Activated CD4-positive, alpha-beta T cell treated with anti-CD3 and anti-CD28 coated beads for 24 hours (primary cell): ENCODE measurements at places on chromosomes 6 and 20.

GRCh38 chr6:53180678-53181077 lies 32.0 kb upstream of the GCM1 start:
- DNase-seq = no peak

DNA sequence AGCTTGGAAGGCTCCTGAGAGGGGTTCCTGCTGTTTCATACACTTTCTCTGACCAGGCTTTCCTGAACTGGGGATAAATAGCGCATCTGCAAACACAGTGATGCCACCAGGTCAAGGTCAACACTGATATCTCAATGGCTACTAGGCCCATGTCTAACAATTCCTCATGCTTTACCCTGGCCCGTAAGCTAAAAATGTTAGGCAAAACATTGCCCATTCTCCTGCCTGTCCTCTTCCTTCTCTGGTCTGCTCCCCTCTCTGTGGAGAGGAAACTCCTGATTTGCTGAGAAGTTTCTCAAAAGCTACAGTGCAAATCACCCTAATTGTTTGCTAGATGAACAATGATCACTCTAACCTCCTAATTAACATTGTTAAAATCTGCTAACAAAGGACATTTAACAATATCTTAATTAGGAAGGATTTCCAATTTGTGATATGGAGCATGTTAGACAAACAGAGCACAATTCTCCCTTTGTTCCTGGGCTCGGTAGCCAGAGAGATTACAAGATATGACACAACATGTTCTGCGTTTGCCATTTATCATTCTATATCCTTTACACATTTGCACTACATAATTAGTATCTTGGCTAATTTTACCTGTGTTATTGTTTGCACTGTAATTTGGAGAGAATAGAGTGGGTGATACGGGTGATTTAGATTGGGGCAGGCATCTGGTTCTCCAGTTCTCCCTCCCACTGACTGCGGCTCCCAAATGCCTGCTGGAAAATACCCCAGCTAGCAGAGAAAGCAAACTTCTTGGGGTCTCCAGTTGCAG lies 266.8 kb downstream of the CD83 start:
- no peak for DNase-seq

- no peak for DNase-seq
Observed at GRCh38 chr6:111625461-111626391, 20.0 kb upstream of the TRAF3IP2 start.

- DNase-seq = no peak
Observed at GRCh38 chr6:142773324-142773723, 171.7 kb downstream of the HIVEP2 start.

DNA sequence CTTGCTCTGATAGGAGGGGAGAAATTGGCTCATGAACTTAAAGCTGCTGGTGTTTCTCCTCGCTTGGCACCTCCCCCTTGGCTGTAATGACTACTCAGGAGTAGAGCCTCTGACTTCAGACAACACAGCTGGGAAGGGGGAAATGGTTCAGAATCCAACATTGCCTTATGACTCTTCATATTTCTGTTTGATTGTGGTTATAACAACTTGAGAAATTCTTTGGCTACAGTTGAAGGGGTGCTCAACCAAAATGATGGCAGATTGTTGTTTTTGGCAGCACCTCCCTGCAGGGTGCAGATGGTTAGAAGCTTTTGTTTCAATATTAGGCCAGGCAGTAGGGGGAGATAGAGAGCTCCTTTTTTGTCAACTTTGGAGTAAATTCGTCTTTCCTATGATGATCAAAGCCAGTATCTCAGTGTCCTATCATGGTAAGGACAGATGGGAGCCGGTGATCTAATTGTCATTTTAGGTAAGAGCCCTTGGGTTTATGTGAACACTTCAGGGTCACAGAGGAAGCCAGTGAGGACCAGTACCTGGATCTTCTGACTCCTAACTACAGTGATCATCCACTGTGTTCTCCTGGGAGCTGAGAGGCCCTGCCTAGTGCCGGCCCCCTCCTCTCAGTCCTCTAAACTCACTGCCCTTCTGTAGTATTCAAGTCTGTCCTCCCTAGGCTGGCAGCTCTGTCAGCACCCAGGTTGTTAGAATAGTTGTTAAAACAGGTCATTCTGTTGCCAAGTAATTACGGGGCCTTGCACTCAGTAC lies 39.9 kb downstream of the RPRD1B start:
- no peak for DNase-seq

DNA sequence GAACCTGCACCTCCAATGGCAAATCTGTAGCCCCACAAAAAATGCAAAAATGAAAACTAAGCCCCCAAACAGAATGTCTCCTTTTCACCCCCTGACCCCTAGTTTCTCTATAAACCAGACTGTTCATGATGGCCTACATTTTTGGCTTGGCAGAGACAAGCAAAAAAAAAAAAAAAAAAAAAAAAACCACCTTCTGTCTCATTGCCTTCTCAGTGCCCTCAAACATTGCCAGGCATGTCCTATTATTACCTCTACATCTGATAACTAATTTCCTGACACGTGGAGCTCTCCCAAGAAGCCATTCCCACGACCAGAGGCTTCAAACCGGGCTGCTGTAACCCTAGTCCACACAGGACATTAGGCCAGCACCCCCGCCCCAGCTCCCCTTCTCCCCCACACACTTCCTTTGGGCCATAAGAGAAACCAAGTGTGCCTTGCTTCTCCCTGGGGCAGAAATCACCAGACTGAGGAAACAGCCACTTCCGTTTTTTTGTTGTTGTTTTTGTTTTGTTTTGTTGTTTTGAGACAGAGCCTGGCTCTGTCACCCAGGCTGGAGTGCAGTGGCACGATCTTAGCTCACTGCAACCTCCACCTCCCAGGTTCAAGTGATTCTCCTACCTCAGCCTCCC lies 65.4 kb downstream of the GPR6 start:
- DNase-seq = no peak

GRCh38 chr6:57013521-57013926 lies 33.0 kb upstream of the KIAA1586 start:
- DNase-seq = no peak

DNA sequence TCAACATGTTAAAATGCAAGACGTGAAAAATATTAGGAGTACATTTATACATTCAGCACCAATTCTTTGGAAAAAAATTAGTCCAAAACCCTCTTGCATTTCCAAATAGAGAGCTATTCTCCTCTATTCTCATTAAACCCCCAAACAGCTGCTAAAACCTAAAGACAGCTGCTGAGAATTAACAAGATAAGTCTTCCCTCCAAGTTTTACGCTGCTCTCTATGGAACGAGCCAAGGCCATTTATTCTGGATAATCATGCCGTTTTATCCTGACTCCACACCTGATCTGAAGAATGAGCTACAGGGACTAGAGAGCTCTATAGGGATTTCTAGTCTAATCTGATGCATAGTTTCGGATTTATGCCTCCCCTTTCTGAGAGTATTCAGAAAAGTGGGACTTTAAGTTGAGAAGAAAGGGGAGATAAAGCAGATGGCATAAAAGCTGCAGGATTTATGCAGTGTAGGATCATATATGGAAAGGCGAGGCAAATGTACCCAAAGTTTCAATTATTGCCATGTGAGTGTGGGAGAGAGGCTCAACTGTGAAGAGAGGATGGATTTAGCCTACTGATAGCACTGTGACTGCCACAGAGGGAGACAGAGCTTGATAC lies 64.7 kb upstream of the HS3ST5 start:
- no peak for DNase-seq

DNA sequence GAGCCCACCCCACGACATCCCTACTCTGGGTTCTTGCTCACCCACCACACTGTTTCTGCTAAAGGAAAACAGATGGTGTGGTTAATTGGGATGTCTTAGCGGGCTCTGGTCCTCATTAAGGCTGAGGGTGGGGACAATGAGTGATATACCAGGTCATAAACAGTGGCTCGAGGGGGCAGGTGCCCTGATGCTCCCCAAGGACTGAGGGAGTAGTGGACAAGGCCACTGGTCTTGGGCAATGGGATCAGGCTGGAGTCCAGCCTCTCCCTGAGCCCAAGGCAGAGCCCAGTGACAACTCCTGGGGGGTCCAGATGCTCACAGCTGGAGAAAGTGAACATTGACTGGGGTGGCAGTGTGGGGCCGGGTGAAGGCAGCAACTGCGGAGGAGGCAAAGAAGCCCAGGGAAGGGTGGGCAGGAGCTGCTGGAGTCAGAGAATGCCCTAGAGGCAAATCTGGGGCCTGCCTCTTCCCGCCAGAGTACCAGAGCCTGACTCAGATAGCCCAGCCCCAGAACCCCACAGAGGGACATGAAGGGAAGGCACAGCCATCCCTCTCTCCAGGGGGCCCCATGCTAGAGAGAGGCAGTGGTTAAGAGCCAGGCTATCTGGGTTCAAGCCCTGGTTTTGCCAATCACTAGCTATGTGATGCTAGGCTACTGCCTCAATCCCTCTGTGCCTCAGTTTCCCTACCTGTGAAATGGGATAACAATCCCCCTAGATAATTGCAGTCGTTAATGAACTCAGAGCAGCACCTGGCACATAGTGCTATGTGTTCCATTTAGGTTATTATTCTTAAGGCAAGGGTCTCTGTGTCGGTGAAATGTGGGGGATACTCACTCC lies 72.3 kb downstream of the MRPL14 start:
- DNase-seq = no peak

- no peak for DNase-seq
Observed at GRCh38 chr6:37665304-37665703, 32.4 kb downstream of the MDGA1 start.

DNA sequence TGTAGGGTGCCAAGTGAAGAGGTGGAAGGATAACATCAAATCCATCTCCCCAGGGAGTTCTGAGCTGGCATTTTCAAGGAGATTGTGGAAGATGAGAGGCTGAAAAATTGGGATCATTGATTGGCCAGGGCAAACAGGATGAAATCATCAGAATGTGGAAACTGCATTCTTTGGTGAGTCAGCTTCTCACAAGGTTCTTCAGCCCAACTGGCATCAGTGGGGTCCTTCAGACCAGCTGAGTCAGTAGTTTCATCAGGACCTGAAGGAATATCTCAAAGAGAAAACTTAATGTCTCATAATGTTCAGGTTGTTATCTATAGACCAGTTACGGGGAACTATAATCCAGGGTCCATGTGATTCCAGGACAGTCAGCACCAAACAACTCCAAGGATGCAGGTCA lies 195.8 kb downstream of the HAO1 start:
- no peak for DNase-seq

- no peak for DNase-seq
Observed at GRCh38 chr20:62593616-62594015, 48.7 kb upstream of the SLCO4A1 start.

DNA sequence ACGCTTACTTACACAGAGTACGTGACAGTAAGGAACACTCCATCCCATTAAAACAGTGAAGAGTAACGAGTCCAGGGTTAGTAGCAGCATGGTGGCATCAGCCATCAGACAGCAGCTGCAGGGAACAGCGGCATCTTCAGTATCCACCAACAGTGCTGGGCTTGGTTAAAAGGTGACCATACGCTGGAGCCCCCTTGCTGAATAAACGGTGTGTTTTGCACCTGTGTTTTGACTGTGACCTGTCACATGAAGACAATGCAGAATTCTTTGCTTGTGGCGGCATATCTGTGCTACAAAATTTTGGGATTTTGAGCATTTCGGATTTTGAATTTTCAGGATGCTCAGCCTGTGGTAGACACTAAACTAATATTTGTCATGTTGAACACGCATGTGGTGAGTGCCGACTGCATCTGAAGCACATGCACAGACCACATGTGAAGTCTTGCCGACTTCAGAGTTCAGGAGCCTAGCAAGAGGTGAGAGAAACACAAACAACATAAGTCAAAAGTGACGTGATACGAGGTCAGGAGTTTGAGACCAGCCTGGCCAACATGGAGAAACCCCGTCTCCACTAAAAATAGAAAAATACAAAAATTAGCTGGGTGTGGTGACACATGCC lies 69.3 kb upstream of the FRMD1 start:
- no peak for DNase-seq

DNA sequence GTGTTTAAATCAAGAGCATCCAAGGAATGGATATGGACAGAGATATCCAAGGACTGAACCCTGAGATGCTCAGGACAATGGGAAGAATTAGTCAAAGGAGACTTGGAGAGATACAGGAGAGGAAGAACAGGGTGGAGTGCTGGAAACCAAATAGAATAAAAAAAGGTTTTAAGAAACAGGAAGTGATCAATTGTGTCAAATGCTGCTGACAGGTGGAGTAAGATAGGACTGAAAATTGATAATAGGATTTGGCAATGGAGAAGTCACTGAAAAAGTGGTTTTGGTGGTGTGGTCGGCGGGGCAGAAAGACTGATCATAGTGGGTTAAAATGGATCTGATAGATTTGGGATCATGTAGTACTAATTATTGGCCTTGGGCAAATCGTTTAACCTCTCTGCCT lies 37.9 kb upstream of the PNRC1 start:
- DNase-seq = no peak

DNA sequence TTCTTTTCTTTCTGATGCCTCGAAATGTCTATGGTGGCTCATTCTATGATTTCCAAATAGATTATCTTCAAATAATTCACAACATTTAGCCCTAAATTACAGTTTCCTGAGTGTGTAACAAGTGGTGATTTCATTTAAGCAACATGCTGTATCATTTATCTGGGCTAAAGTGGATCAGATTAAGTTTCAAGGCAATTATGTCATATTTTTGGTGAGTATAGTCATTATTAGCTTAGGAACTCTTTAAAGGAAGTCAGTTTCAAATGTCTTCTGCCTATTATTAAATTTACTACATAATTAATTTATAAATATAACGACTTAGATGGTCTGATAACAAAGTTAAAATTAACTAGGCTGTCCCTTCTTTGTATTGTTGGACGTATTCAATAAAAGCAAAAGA lies 847.9 kb upstream of the FLRT3 start:
- no peak for DNase-seq

GRCh38 chr20:62370115-62370806 lies 3.1 kb upstream of the LAMA5 start:
- no peak for DNase-seq

GRCh38 chr6:158230967-158231550 lies 62.9 kb downstream of the GTF2H5 start:
- DNase-seq = no peak

- DNase-seq = no peak
Observed at GRCh38 chr6:36791521-36792135, 47.6 kb downstream of the CPNE5 start.

GRCh38 chr20:23583526-23583925 lies 15.2 kb upstream of the CST9L start:
- no peak for DNase-seq

GRCh38 chr6:157063923-157064322 lies 259.4 kb downstream of the TMEM242 start:
- DNase-seq = no peak

DNA sequence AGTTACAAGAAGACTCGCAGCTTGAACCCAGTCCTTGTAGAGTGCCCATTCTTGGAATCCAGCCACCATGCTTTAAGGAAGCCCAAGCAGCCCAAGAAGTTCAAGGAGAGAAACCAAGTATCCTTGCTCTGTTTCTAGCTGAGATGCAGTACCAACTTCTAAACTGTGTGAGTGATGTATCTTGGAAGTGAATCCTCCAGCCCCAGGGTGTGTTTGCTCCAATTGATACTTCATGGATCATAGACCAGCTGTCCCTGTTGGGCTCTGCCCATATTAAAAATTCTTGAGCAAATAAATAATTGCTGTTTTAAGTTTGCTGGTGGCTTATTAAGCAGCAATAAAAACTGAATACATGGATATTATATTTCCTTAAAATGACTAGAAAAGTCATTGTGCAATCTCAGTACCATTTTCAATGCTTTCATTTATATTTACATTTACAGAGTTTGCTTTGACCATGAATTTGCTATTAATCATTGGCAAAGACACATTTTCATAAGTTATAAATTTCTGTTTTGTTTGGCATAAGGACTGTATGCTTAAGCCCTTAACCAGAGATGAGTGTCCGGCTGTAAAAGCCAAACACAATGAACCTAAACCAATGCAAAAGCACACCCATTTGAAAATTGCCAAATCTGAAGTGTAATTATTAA lies 9.2 kb downstream of the SPTLC3 start:
- no peak for DNase-seq

- DNase-seq = no peak
Observed at GRCh38 chr6:71512256-71512655, 223.6 kb downstream of the OGFRL1 start.

- no peak for DNase-seq
Observed at GRCh38 chr20:50844430-50845100, 49.7 kb downstream of the BCAS4 start.
